ENCODE measurements at places on chromosomes 3 and 15.

- no peak for DNase-seq
Measured at GRCh38 chr3:30256474-30256873, 349.9 kb upstream of the TGFBR2 start.

DNA sequence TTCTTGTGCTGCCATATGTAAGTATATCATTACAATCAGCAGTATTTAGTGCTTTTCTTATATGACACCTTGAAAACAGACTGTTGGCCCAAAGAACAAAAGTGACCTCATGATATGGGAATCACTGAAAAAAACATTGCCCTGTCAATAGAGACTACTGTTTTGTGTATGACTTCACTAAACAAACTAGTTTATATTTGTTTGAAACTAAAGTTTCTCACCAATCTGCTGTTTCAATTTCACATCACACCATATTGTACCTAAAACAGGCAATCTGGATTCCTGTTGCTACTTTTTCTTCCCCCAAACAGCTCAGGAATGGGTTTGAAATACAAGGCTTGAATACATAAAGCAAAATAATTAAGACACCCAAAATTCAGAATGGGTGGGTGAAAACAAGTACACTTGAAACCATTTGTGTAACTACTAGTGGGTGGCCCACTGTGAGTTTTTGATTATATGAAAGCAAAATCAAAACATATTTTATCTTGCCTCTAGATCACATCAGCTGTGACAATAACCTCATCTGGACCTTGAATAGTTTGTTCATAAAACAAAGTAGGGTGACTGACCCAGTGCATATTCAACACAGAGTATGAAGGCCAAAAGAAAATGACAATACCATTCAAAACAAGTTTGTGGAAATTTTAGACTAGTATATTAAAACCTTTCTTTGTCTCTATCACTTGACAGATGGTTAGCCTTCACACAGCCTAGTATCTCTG lies 5.9 kb downstream of the ZBTB20 start:
- DNase-seq, result no peak

DNA sequence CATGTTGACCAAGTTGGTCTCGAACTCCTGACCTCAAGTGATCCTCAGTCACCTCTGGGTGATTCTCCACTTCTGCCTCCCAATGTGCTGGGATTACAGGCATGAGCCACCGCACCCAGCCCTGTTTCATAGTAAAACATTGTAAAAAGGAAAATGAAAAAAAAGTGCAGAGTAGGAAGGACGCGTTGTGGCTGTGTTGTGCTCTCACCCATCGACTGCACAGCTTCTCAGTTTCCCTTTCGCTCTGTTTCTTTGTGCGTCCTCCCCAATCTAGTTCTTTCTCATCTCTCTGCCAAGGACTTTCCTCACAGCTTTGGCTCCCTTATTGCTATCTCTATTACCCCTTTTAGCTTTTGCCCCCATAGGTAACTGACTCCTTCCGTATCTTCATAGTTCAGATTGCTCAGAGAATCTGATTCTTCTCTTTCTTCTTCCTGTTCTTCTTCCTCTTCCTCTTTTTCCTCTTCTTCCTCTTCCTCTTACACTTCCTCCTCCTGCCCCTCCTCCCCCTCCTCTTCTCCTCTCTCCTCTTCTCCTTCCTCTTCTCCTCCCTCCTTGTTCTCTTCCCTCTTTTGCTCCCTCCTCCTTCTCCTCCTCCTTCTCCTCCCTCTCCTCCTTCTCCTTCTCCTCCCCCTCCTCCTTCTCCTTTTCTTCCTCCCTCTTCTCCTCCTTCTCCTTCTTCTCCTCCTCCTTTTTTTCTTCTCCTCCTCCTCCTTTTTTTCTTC lies 81.1 kb upstream of the VGLL4 start:
- no peak for DNase-seq

DNA sequence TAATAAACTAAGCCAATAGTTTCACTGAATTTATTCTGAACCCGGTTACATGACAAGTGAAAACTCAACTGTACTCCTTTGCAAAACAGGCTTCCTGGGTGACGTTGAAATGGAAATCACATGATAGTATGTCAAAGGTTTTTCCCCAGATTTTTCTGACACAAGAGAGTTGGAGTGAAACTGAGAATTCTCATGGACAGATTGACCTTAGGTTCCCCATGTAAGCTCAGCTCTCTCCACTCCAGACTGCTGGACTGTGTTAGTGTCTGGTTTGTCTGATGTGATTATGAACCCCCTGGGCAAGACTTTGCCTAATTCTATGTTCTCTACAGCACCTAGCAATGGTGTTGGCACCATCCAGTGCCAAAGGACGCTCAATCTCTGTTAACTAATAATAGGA lies 219.7 kb upstream of the COL8A1 start:
- no peak for DNase-seq

GRCh38 chr15:25408428-25408827 lies 30.4 kb downstream of the UBE3A start:
- DNase-seq, result no peak

DNA sequence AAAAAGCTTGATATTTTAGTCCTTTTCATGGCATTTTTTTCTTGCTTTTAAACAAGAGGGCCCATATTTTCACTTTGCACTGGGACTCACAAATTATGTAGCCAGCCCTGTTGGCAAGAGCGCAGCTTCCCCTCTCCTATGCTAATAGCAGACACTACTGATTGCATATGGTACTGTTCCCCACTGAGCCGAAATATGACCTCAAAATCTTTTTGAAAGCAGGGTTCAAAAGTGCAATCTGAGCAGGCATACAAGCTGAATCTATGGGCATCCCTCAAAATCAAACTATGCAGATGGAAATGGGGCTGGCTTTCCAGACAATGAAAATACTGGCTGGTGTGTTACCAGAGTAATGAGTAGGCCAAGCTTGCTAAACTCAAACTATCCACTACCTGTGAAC lies 225.2 kb upstream of the SETMAR start:
- no peak for DNase-seq

DNA sequence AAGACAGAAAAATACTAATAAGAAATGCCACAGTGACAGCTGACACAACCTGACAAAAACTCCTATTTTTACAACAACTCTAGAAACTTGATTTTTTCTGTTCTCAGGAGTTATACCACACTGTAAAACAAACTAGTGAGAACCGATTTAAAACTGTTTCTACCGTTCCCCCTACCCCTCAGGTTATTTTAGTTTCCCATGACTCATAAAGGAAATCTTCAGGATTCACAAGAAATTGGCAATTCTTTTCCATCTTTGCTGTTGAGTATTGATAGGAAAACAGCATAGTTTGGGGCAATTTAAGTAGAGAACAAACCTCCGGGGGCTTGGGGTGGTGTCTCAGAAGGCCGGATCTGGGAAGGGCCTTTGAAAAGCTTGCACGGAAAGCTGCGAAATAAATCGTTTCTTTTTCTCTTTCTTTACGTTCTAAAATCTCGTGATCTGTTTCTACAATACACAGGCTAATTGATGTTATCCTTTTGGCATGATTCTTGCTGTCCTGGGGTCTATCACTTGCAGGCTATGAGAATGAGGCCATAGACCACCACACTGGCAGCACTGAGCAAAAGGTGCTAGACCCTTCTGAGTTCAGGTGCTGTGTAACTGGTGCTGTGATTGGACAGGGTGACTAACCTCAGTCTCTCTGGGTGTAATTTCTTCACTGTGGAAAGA lies 89.3 kb downstream of the LPP start:
- DNase-seq, result no peak

Data from stimulated activated CD4-positive, alpha-beta T cell treated with anti-CD3 and anti-CD28 coated beads, Interleukin-4, amount 100 ng/mL, for 48 hours (primary cell).